ENCODE measurements at places on chromosomes 12 and 14. TPM values are rescaled to one million over a fixed set of nuclear protein-coding genes. Genes with fewer than 3 reads are reported as not detected.

GRCh38 chr12:12797794-12798152 is 12.3 kb downstream of the APOLD1 start:
- DNase-seq = no peak

GRCh38 chr14:31159682-31160296 is 47.8 kb downstream of the HECTD1 start:
- no peak for DNase-seq

GRCh38 chr14:33917661-33918060 is 33.2 kb downstream of the EGLN3 start:
- no peak for DNase-seq

GRCh38 chr12:761256-761655 is 8.9 kb downstream of the WNK1 start:
- no peak for DNase-seq

- DNase-seq = no peak
Measured at GRCh38 chr14:68777644-68778043, 15.2 kb downstream of the ZFP36L1 start.

DNA sequence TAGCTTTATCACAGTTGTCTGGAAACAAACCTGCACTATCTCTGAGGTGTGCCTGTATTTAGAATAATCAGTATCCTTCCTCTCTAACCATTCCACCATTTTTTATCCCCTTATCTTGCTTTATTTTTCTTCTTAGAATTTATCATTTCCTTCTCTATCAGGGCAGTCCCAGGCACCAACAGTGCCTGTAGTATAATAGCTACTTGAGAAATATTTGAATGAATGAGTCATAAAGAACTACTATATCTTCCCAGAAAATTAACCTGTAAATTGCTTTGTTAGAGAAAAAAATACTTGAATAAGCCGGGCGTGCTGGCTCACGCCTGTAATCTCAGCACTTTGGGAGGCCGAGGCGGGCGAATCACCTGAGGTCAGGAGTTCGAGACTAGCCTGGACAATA is 21.2 kb upstream of the FOXJ2 start:
- no peak for DNase-seq

DNA sequence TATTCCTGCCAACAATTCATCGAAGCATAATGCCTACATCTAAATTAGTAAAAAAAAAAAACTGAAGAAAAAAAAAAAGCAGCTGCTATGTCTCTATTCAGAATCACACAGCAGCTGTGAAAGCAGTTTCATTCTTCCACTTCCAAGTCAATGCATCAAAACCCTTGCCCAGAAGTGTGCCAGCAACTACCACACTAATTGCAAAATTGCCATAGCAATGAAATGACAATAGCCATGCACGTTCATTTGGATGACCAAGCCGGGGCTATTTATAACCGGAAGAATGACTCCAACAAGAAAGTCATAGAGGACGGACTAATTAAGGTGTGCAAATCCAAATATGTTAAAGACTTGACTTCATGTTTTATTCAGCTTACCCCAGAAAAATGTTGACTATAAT is 42.5 kb downstream of the SLC2A13 start:
- no peak for DNase-seq

DNA sequence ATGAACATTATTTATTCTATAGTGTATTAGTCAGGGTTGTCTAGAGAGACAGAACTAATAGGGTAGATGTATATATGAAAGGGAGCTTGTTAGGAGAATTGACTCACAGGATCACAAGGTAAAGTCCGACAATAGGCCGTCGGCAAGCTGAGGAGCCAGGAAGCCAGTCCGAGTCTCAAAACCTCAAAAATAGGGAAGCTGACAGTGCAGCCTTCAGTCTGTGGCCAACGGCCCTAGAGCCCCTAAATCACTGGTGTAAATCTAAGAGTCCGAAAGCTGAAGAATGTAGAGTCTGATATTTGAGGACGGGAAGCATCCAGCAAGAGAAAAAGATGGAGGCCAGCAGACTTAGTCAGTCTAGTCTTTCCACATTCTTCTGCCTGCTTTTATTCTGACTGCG is 912.2 kb downstream of the FLRT2 start:
- DNase-seq = no peak

DNA sequence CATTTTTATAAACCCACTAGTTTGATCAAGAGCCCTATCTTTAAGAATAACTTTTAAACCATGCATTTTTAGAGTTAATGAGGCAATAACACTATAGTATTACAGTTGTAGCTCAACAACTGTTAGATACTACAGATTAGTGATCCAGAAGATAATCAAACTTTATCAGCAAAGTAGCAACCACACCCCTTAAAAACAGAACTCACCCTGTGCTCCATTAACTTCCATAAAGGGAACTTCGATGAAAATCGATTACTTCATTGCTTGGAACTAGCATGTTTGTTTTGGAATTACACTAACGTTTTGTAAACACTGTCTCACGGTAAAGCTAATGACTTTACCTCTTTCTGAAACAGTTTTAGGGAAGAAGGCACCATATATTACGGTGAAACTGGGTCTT is 1.4 kb downstream of the SGPP1 start:
- no peak for DNase-seq

LRP1 gene
- 204 TPM for total RNA-seq

PLEKHH1 gene
- total RNA-seq = 3.2 TPM

ACSS3 gene
- 6.5 TPM for total RNA-seq

POMT2 gene
- 19.6 TPM for total RNA-seq

LBHD2 gene
- total RNA-seq = not detected

Data from spleen (tissue), 13 donors.